CD4-positive, alpha-beta T cell treated with Interferon alpha-2 for 1 hour (primary cell): ENCODE measurements at places on chromosomes 13 and 19.
A peak's percentile ranks its signal among the peaks of the same experiment; 100 is the strongest.

- no peak for DNase-seq
Measured at GRCh38 chr19:7545300-7545699, 9.8 kb downstream of the PNPLA6 start.

GRCh38 chr13:78977311-78977710 is 318.4 kb upstream of the OBI1 start:
- DNase-seq, result no peak

DNA sequence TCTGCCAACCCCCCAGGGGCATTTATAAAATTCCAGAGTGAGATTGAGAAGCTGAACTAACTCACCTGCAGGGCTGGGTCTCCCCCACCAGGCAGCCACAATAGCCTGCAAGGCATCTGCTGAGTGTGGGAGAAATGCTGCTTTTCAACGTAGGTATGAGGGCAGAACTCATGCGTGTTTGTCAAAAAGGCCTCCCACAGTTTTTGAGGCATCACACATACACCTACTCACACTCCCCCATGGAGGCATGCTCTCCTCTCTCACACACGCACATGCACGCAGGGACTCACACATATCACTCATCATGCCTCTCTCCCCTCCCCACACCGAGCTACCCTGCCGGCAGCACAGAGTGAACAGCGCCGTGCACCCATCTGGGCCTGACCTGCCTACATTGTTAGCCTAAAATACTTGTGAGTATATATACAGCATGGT is 390.5 kb downstream of the FGF9 start:
- peak; percentile 61 for DNase-seq

DNA sequence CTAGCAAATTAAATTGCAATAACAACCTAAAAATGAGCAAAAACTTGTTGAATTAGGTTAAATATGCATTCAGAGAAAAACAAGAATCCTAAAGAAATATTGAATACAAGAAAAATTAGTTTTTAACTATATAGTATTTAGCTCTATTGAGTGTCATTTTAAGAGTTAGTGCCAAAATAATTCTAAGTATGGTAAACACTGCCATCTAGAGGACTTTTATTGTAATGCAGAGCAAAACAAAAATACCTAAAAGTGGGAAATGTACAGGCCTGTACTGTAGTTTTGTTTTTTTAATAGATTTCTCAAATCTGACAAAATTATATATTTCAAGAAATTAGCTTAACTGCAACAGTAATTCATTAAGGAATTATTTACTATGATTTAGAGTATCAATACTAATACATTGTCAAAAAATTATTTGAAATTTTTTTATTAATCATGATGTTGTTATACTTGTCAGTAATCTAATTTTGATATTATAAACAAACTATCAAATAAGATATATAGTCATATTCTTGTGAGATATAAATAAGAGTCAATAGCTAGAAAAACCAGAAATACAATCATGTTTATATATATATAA is 8.2 kb upstream of the PCDH9 start:
- DNase-seq, result no peak

DNA sequence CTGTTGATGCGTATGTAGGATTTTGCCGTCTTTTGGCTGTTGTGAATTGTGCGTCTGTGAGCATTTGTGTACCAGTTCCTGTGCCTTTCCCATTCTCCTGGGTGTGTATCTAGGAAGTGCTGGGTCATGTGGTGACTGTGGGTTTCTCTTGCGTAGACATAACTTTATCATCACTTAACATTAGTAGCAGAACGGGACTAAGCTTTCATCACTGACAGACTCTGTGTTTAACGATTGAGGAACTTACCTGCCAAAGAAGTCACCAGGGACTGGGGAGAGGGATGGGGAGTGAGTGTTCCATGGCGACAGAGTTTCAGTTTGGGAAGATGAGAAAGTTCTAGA is 15.0 kb downstream of the FZR1 start:
- DNase-seq, result no peak

GRCh38 chr13:43240278-43240677 is 216.9 kb downstream of the DNAJC15 start:
- DNase-seq, result no peak

- DNase-seq, result no peak
Measured at GRCh38 chr13:24627090-24627714, 53.0 kb upstream of the ATP12A start.

DNA sequence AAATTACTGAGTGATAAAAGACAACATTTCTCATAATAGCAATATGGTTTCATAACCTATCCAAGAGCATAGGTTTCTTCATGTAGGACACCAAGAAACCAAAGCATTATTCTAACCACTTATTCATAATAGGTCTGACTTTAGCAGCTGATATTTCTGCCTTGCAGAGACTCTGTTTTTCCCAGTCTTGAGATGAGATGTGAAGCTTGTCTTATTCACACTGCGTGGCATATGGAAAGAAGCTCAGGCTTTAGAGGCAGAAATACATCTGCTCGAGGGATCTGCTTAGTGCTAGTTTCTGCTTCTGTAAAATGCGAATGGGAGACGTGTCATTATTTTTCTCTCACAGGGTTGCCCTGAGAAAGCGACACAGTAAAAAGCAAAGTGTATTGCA is 232.0 kb upstream of the SPRY2 start:
- no peak for DNase-seq

DNA sequence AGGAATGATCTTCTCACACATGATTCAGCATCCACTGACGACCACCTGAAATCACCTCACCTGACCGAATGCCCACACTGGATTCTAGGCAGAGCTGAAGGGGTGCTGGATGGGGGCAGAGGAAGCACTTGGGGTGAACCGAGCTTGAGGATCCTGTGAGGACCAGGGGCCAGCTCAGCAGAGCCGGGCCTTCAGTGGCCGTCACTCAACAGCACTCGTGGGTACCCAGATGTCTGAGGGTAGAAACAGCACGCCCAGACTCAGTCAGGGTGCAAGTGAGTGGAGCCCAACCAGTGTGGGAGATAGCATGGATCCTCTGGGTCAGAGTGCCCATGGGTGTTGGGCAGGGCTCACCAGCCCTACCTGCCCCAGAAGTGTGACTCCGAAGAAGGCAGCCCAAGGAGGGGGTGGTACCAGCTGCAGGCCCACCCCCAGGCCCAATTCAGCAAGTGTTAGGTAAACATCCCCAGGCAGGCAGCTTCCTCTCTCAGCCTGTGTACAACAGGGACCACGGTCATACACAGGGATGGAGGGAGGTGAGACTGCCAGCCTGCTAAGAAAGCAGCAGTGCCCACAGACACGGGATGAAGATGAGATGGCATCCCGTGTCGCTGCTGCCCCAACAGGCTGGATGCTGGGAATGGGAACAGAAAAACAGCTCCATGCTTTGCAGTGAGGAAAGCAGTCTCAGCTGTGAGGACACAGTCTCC is 16.6 kb downstream of the GJA3 start:
- no peak for DNase-seq

DNA sequence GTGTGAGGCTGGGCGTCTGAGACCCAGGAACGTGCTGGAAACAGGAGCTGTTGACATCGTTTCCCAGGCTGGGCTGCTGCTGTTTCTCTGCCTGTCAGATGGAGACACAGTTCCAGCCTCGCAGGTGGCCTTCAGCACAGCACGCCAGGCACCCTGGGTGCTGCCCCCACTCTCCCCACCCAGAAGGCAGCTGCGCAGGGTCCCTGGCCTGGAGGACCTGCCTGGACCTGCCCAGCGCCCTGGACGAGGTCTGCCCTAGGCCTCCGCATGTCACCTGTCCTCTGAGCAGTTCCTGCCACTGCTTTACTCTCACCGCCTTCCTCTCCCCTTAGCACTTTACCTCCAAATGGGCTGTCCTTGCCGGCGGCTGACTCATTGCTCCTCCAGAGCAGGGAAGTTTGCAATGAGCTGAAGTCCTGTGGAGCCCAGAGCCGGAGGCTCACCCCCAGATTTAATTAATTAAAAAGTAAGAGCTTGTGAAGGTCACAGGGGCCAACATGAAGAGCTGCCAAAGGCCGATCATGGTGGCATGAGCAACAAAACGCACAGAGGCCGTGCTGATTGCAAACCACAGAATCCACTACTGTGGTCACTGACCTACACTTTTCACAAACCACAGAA is 32.2 kb downstream of the C13orf46 start:
- no peak for DNase-seq

DNA sequence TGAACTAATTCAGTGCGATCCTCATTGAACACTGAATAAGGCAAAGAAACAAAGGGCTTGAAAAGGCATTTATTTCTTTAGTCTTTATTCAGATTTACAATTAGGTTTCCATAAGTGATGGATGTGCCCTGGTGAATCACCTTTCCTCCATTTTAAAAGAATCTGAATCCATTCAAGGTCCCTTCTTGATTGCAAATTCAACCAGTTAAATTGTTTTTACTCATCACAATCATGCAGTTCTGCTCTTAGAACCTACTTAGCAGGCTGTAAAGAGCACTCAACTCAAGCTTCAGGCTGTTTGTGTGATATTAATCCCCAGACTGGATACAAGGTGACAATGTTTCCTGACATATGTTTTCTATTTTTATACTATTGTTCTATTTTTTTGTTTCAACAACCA is 321.0 kb downstream of the TBC1D4 start:
- no peak for DNase-seq

- DNase-seq, result no peak
Measured at GRCh38 chr13:101869553-101869952, 417.1 kb downstream of the ITGBL1 start.

DNA sequence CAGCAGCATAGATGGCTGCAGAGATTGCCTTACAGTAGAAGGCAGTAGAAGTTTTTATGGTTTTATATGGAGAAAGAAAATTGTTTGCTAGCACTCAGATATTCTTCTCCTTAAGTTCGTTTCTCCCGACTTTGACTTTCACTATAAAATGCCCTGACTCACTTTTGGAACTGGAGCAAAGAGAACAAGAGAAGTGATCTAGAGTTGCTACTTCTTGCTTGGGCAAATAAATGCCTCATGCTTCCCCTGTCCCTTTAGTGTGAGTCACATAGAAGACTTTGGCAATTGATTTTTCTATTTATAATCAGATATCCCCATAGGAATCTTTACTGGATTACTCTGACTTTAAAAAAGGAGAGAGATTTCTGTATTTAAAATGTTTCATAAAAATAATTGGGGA is 46.9 kb downstream of the ITGBL1 start:
- DNase-seq, result no peak

- peak; percentile 64 for DNase-seq
Measured at GRCh38 chr19:16325641-16326400, 1.2 kb downstream of the KLF2 start.

DNA sequence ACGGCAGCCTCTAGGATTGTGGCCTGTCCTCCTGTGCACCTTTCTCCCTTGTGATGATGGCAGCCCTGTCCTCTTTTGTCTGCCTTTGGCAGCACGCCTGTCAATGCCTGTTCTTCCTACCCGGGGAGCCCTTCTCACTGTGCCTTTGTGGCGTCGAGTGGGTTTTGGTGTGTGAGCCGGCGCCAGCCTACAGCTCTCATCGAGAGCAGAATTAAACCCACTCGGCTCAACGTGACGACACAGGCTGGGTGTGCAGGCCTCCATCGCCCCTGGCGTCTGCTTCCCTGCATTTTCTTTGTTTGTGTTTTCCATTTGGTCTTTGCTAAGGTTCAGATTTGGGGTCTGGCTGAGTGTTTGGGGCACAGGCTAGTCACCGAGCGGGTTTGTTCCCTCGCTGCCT is 34.4 kb downstream of the AP1M1 start:
- no peak for DNase-seq

- DNase-seq, result no peak
Measured at GRCh38 chr13:108807841-108808240, 178.4 kb downstream of the MYO16 start.

DNA sequence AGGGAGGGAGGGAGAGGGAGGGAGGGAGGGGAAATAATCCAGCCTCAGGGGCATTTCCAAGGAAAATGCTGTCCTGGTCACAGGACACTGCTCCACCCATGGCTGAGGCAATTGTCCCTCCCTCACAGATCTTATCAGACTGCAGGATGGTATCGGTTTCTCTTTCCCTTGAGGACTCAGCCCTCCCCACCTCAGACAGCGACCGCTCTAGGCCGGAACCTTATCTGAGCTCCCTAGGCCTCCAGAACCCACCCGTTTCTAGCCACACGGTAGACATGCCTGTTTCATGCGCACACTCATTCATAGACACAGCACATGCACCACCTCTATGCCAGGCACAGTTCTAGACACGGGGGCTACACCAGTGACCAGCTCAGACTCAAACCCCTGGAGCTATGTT is 10.0 kb upstream of the IZUMO2 start:
- no peak for DNase-seq

GRCh38 chr13:41608839-41609177 is 151.5 kb downstream of the RGCC start:
- no peak for DNase-seq

- DNase-seq, result peak; percentile 42
Measured at GRCh38 chr19:35718345-35719041, 690 bp downstream of the KMT2B start.

GRCh38 chr19:51501594-51502263 is at the start of gene SIGLEC12:
SIGLEC12 (minus strand) TSS chr19:51501800; CDS start chr19:51501733, 67 bp downstream.
- DNase-seq, result peak; percentile 29

- no peak for DNase-seq
Measured at GRCh38 chr19:39516270-39516669, 1.3 kb downstream of the SELENOV start.

GRCh38 chr13:81283062-81283461 is 942.1 kb upstream of the SPRY2 start:
- DNase-seq, result no peak

GRCh38 chr19:48029431-48029830 is 14.4 kb downstream of the CABP5 start:
- DNase-seq, result no peak

- DNase-seq, result peak; percentile 79
Measured at GRCh38 chr13:46667687-46668281, 114.8 kb downstream of the LRCH1 start.

GRCh38 chr13:62320129-62321108 is 904.8 kb upstream of the PCDH20 start:
- DNase-seq, result no peak

DNA sequence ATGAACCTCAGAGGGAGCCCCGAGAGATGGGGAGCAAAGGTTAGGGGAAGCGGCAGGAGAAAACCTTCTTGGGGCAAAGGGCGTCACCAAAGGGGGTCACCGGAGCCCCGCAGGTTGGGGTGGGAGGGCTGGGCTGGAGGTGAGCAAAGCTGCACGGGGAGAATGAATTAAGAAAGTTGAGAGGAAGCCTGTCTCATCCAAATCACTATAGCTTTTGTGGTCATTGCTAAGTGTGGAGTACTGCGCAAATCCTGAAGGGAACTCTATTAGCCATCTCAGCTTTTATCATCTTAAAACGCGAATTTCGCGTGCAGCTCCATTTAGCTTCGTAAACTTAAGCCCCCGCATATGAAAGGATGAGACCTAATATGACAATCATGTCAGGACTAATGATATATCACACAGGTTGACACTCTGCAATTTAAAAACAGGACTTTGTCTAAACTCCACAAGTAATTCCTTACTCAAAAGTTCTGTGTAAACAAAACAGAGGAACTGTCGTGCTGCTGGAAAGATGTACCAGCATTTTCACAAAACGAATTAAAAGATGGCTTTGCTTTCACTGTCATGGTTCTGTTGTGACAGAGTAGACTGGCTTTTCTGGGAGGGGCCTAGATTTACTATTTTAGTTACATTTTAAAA is 631 bp downstream of the LACC1 start:
- DNase-seq, result no peak

DNA sequence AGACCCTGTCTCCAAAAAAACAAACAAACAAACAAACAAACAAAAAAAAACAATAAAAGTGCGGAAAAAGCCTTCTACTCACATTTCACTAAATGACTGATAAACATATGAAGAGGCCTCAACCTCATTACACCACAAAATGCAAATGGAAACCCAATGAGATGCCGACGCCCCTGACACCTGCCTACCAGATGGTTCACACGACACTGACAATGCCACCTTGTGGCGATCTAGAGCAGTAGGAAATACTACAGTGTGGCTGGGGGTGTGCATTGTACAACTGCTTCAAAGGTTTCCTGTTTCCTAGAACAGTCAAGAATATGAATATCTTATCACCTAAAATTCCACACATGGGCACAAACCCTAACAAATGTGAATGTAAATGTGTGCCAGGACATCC is 14.0 kb downstream of the SCGB2B2 start:
- DNase-seq, result peak; percentile 73
